ENCODE measurements at places on chromosomes 6 and 20.

DNA sequence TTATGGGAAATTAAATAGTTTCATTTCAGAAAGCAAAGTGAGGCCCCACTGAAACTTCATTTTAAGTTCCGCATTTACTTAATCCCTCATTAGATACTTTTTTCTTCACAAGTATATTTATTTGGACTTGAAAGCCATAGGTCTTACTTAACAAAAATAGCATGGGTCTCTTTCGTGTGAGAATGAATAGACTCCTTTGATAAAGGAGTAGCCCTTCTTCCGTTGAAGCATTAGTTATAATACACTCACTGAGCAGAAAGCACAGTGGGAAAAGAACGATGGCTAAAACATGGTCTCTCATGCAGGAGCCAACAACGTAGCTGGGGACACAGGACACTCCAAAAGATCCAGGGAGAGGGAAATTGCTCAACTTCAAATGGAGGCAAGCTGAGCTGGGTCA, 130.4 kb downstream of the SLC23A2 start:
- no peak for DNase-seq

- DNase-seq, result no peak
These were observed 584 bp downstream of the MTCH1 start for GRCh38 chr6:36985417-36985807.

DNA sequence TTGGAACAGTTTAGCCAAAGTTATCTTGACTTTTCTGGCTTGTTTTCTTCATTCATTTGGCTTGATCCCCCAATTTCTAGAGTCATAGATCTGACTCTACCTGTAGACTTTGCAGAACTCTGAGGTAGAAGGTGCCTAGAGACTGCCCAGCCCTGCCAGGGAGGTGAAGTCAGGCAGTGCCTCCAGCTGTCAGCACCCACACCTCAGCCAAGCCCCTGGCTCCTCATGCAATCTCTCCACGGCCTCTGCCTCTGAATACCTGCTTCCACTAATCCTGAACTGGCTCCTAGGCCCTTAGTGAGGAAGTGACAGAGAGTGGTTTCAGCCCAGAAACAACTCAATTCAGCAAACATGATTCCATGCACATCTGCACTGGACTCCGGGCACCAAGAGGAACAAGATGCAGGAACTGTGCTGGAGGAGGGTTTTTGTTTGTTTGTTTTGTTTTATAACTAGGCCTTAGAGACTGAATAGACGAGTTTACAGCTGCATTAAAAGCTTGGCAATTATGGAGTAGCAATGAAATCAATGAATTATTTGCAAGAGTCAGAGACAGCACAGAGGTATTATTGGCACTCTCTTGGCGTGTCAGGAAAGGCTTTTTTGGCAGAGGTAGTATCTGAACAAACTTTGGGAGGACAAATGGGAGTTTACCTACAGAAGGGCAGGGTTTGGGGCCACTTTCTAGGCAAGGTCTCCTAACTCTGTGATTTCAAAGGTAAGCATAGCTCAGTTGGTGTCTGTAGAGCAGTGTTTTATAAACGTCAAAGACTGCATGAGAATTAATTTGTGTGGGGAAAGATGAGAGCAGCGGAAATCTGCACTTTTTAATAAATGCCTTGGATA, 25.2 kb downstream of the TGM3 start:
- no peak for DNase-seq

GRCh38 chr20:34579191-34579978, 20.9 kb downstream of the MAP1LC3A start:
- no peak for DNase-seq

DNA sequence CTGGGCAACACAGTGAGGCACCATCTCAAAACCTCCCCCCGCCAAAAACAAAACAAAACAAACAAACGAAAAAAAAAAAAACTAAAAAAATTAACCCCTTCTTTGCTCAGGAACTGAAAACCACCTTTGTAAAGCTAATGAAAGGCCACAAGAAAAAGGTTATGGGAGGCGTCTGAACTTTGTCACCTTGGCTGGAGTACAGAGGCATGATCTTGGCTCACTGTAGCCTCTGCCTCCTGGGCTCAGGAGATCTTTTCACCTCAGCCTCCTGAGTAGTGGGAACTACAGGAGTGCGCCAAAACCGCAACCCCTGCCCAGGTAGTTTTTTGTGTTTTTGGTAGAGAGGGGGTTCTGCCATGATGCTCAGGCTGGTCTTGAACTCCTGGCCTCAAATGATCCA, 337.9 kb downstream of the TBC1D32 start:
- no peak for DNase-seq

DNA sequence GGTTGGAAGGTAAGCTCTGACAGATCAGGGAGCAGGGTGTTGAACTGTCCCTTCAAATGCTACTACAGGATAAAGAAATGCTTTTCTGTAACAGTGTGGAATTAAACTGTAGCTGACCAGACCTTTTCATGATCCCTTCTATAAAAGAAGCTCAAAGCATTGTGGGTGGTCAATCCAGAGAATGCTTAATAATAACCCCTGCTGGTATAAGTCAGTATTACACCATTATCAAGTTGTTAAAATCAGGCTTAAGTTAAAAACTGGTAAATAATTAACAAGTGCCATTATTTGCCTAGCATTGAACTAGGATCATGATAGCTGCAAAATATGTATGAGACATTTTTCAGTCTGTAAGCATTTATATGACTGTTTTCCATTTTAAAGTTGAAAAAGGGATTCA, 468.9 kb downstream of the PKHD1 start:
- DNase-seq, result no peak

GRCh38 chr6:154058963-154059680, 20.1 kb downstream of the OPRM1 start:
- no peak for DNase-seq

DNA sequence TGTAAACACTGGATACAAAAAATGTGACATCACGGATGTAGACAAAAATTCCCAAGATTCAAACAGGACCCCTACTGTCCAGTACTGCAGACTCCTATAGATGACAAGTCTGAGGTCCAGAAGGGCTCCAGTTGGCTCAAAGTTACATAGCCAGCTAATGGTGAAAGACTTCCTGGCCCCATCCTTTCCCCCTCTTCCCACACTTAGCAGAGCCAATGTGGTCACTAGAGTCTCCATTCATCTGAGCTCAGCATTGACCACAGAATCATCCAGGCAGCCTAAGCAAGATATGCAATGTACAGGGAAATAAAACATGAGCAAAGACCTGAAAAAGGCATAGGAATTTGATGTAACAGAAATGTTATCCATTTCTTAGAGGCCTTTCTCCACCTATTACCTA, 180.5 kb downstream of the ADAT2 start:
- no peak for DNase-seq

GRCh38 chr6:14758421-14759081, 487.3 kb upstream of the JARID2 start:
- no peak for DNase-seq

- DNase-seq, result no peak
These were observed 9.9 kb downstream of the DNMT3B start for GRCh38 chr20:32772046-32772445.

- DNase-seq, result no peak
These were observed 7.8 kb downstream of the KCNG1 start for GRCh38 chr20:51014797-51015722.

DNA sequence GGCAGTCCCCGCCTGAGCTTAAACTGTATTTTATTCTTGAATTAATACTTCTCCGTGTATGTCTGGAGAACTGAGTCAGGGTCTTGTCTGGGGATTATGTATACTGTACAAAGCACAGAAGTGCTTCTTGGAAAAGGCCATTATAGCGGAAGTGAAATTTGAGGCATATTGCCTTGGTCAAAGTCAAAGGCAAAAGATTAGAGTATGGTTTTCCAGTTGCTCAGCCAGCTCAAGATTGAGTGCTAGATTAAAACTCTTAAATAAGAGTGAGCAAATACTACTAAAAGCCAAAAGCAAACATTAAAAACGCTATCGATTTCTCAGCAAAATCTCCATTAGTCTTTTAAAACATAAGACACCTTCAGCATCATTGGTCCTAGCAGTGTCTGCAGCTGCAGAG, 207.7 kb upstream of the MAN1A1 start:
- no peak for DNase-seq

DNA sequence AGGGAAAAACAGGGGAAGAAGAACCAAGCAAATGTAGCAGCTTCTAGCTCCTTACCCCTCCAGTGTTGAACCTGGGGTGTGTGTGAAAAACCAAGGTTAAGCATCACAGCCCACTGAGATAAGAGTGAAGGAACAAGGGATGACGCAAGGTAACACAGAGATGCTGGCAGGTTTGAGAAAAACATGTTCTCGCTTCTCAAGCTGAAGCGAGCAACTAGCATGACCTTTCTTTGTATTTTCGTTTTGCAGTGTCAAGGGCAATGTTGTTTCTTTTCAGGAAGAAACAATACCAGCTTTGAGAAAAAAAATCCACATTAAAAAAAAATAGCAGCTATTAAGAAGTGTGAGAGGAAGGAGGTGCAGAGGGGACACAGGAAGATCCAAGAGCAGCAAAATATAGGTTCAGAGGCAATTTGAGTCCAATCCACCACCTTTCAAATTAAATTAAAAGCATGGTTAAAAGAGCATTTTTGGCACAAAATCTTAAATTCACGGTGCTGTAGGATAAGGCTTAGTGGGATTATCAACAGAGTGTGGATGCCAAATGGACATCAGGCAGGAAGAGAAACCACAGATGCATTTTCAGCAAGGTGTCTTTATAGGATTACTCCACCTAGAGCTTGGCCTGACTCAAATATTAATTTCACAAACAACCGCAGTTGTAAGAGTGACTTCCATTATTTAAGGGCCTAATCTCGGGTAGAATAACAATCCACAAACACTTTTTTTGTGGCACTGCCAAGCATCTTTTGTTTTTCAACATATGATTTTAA, 70.9 kb downstream of the SYNE1 start:
- no peak for DNase-seq

DNA sequence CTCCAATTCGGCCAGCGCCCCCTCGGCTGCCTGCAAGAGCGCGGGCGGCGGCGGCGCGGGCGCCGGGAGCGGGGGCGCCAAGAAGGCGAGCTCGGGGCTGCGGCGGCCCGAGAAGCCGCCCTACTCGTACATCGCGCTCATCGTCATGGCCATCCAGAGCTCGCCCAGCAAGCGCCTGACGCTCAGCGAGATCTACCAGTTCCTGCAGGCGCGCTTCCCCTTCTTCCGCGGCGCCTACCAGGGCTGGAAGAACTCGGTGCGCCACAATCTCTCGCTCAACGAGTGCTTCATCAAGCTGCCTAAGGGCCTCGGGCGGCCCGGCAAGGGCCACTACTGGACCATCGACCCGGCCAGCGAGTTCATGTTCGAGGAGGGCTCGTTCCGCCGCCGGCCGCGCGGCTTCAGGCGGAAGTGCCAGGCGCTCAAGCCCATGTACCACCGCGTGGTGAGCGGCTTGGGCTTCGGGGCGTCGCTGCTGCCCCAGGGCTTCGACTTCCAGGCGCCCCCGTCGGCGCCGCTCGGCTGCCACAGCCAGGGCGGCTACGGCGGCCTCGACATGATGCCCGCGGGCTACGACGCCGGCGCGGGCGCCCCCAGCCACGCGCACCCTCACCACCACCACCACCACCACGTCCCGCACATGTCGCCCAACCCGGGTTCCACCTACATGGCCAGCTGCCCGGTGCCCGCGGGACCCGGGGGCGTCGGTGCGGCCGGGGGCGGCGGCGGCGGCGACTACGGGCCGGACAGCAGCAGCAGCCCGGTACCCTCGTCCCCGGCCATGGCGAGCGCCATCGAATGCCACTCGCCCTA, 963 bp downstream of the FOXF2 start:
- no peak for DNase-seq

DNA sequence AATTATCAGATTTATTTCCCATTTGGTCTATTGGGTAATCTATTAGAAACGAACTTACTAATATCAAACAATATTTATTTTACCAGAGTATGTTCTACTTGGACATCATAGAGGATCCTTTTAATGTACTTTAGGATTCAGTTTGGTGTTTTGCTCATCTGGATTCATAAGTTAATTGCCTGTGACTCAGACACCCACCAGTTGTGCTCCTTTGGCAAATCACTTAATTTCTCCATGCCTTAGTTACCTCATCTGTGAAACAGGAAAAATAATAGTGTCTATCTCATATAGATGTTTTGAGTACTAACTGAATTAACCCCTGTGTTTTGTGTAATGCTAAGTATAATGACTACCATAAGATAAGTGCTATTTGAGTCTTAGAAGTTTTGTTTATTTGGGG, 292.1 kb downstream of the LAMA2 start:
- DNase-seq, result no peak

DNA sequence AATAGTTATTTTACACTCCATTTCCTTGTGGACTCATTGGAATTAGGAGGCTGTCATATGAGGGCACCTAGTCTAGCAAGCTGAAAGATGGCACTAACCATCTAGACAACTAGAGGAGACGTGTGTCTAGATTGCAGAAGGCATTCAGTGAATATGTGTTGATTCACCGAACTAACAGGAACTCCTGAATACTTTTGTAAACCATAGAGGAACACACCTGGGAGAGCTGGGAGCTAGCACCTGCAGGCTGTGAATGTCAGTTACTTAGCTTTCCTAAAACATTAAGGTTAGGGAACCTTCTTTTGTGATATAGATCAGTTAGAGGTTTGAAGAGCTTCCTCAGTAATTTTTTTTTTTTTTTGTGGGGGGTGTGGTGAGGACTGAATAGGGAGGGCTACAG, 7.7 kb downstream of the OPN5 start:
- no peak for DNase-seq

GRCh38 chr20:19411811-19412210, 199.4 kb downstream of the SLC24A3 start:
- DNase-seq, result no peak

- no peak for DNase-seq
These were observed 437.1 kb downstream of the CDC5L start for GRCh38 chr6:44824567-44824966.

GRCh38 chr20:11080781-11081377, 407.1 kb upstream of the JAG1 start:
- DNase-seq, result no peak

- DNase-seq, result no peak
These were observed 12.4 kb downstream of the IRF4 start for GRCh38 chr6:403659-404655.

DNA sequence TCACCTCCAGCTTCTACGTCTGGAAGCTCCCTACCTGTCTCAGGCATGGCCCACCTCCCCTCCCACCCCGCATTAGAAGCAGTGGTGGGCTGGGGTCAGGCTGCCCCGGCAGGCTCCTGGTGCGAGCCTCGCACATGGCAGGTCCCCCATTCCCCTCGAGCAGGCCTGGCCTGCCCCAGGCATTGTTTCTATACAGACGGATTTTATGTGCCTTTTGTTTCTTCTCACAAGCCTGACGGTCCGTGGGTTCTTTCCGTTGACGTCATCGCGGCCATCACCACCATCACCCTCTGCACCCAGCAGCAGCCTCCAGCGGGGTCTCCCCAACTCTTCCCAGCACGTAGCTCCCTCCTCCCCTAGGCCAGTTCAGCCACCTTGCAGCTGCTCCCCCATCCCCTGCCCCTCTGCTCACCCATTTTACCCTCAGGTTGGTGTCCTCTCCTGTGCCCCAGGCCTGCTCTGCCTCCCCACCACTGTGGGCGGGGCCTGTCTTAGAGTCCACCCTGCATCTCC, 4.6 kb downstream of the CST7 start:
- DNase-seq, result no peak

Measured in urinary bladder (tissue), 4 donors.